ENCODE measurements at places on chromosomes 3 and 15.

DNA sequence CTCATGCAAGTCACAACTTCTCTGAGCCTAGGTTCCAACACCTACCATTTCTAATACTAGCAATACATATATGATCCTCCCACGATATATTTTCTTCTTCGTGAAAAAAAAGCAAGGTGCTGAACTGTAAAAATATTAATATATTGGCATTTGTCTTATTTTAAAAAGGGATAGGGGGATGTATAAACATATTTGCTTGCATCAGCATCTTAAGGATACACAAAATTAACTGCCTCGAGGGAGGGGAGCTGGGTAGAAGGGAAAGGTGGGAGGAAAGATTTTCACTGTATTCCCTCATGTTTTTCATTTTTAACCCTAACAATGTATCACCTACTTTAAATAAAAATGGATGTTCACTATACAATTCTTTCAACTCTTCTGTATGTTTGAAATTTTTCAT is 1.3 kb downstream of the HACD2 start:
- DNase-seq, result no peak
- peaks cover 14% of the 10 kb centered on the region for H3K4me1 ChIP-seq
- H3K27ac ChIP-seq, result no peak overlapping the region
- no peaks in the 10 kb centered on the region for H3K27me3 ChIP-seq

GRCh38 chr15:78564743-78565096 is 600 bp upstream of the CHRNA5 start:
- H3K4me3 ChIP-seq, result peak overlapping the region; percentile 97
- peaks cover 16% of the 10 kb centered on the region for H3K27me3 ChIP-seq
- DNase-seq, result no peak
- H3K4me1 ChIP-seq, result peaks cover 24% of the 10 kb centered on the region
- H3K36me3 ChIP-seq, result no peaks in the 10 kb centered on the region

DNA sequence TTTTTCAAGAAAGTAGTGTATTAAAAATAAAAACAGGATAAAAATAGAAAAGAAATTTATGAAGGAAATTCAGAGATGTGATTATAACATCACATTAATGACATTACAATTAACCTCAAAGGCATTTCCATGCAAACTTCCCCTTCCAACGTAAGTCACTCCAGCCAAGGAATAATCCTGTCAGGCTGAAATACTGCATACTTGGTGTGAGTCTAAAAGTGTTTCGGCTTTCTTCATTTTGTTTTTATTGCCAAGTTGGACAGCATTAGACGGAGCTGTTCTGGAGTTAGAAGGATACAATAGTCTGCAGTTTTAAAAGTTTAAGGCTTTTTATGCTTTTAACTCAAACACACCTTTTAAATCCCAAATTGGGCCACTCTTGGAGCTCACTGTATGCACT is 435.0 kb downstream of the MECOM start:
- DNase-seq, result no peak
- peaks cover 14% of the 10 kb centered on the region for H3K4me1 ChIP-seq
- no peaks in the 10 kb centered on the region for H3K27me3 ChIP-seq
- H3K4me3 ChIP-seq, result no peak overlapping the region

DNA sequence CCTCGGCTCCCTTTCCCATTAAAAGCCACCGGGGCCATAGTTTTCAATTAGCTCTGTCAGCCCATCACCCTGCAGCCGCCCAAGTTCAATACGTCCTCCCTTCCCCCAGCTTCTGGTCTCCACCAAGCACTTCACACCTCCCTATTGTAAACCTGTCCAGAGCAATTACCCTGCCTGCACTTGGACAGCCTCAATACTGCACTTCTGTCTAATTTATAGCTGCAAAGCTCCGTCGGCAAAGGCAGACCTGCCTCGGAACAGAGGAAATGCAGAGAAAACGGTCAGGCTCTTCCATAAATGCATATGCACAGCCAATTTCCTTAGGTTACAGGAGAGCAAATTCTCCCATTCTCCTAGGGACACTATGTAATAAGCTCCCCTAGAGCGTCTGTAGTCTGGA is 21.9 kb downstream of the LRIG1 start:
- peaks cover 2% of the 10 kb centered on the region for H3K36me3 ChIP-seq
- DNase-seq, result no peak
- peaks cover 58% of the 10 kb centered on the region for H3K4me1 ChIP-seq
- peak overlapping the region; percentile 48 for H3K4me3 ChIP-seq
- H3K27ac ChIP-seq, result peak overlapping the region; percentile 52

DNA sequence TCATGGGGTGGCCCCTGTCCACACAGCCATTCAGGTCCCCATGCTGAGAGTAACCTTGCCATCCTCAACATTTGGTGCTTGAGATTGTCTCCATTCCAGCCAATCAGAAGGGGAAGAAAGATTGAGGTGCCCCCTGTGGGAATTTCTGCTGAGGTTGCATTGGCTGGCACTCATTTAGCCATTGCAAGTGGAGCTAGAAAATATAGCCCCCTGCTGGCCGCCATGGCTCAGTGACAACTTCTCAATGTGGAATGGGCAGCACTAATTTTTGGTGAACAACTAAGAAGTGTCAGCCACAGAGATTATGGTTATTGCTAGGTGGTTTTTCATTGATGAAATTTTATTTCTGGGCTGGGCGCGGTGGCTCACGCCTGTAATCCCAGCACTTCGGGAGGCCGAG is 22.0 kb downstream of the COL6A6 start:
- peaks cover 37% of the 10 kb centered on the region for H3K27me3 ChIP-seq
- peak; percentile 57 for DNase-seq
- H3K27ac ChIP-seq, result no peak overlapping the region
- peaks cover 5% of the 10 kb centered on the region for H3K4me1 ChIP-seq
- no peaks in the 10 kb centered on the region for H3K36me3 ChIP-seq
- H3K4me3 ChIP-seq, result no peak overlapping the region

- no peak for DNase-seq
- no peaks in the 10 kb centered on the region for H3K36me3 ChIP-seq
- H3K4me3 ChIP-seq, result no peak overlapping the region
- no peak overlapping the region for H3K27ac ChIP-seq
Observed at GRCh38 chr3:162443376-162443775, 946.8 kb downstream of the OTOL1 start.
